ENCODE measurements at places on chromosomes 5 and 9.
A peak's percentile ranks its signal among the peaks of the same experiment; 100 is the strongest.

DNA sequence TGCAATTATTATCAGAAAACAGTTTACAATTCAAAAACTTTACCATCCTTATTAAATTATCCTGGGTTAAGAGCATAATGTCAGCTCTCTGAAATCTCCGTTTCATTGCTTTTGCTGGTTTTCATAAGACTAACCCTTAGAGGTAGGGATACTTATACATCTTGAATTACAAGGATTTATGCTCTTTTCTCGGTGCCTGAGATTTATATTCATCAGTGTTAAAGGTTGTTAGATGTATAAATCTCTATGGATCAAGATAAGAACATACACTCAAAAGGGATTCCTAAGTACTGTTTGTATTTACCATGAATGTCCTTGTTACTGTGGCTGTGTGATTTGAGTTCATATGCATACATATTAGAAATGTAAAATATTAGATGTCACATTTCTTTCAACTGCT, 684.7 kb downstream of the EFNA5 start:
- DNase-seq: no peak

DNA sequence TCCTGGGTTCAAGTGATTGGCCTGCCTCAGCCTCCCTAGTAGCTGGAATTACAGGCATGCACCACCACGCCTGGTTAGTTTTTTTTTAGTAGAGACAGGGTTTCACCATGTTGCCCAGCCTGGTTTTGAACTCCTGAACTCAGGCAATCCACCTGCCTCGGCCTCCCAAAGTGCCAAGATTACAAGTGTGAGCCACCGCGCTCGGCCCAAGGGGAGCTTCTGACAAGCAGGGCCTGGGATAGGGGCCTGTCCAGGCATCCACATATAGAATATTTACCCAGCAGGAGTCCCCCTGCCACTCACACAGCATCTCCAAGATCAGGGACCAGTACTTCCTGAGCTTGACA, 10.1 kb downstream of the IRF1 start:
- DNase-seq: no peak

- DNase-seq: no peak
These were observed 34.6 kb upstream of the CPLX2 start for GRCh38 chr5:175836737-175837136.

GRCh38 chr5:53739111-53739510, 178.7 kb downstream of the NDUFS4 start:
- no peak for DNase-seq

GRCh38 chr9:19149230-19149629, 21.9 kb upstream of the PLIN2 start:
- DNase-seq: no peak

GRCh38 chr5:158119961-158120723, 261.2 kb upstream of the CLINT1 start:
- DNase-seq: no peak

DNA sequence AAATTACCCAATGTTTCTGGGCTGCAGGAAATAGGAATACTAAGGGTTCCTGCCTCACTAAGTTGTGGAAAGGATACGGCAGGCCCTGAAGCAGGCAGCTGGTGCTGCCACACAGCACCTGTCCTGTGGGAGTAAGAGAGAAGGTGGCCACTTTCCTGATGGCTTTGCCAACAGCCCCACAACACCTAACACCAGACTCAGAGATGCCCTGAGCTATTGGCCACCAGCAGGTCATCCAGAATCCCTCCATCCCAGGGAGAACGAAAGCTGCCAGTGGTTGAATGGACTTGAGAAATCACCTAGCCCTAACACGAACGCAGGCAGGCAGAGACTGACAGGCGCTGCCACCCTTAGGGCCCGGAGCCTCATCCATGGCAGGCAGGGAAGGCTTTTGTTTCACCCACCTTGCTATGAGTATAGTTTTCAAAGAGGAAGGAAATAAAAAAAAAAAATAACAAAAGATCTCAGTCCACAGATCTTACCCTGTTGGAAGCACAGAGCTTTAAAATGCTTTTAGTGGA, 82.2 kb downstream of the DCP2 start:
- DNase-seq: no peak

- DNase-seq: no peak
These were observed 19.9 kb upstream of the HMHB1 start for GRCh38 chr5:143791848-143792731.

- DNase-seq: peak; percentile 53
These were observed 189.1 kb upstream of the ANKRD55 start for GRCh38 chr5:56422076-56422762.

GRCh38 chr5:86038566-86038965, 579.2 kb upstream of the COX7C start:
- no peak for DNase-seq

GRCh38 chr5:138770977-138771376, 17.8 kb downstream of the CTNNA1 start:
- no peak for DNase-seq

DNA sequence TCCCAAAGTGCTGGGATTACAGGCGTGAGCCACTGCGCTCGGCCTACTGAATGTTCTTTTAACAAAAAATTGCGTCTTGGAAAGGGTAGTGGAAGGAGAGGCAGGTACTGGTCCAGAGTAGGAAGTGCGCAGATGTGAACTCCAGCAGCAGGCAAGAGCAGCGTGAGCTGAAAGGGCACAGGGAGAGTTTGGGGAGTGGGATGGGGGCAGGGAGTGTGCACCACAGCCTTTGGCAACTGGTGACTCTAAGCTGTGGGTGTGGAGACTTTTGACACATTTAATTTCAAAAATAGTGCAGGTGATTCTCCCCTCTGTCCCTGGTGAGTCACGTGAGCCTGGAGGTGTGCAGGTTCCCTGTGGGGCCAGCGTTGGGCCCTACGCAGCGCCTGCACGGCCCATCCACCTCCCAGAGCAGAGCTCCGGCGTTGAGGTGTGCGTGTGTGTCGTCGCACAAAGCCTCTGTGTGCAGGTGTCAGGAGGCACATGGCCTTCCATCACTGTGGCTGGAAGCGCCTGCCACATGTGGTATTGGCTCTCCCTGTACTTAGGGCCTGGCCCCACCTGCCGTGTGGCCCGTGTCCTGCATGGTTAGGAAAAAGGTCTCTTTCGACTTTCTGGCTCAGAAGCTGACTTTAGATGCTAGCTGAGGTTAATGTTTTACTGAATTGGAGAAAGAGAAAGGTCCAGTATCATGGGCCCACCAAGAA, 11.5 kb downstream of the SQSTM1 start:
- DNase-seq: no peak

GRCh38 chr5:59034498-59035186, 451.8 kb downstream of the RAB3C start:
- peak; percentile 56 for DNase-seq

GRCh38 chr9:69918322-69918721, 97.7 kb downstream of the CFAP95 start:
- DNase-seq: no peak

GRCh38 chr5:122471031-122471751, 159.2 kb downstream of the SNCAIP start:
- DNase-seq: no peak

DNA sequence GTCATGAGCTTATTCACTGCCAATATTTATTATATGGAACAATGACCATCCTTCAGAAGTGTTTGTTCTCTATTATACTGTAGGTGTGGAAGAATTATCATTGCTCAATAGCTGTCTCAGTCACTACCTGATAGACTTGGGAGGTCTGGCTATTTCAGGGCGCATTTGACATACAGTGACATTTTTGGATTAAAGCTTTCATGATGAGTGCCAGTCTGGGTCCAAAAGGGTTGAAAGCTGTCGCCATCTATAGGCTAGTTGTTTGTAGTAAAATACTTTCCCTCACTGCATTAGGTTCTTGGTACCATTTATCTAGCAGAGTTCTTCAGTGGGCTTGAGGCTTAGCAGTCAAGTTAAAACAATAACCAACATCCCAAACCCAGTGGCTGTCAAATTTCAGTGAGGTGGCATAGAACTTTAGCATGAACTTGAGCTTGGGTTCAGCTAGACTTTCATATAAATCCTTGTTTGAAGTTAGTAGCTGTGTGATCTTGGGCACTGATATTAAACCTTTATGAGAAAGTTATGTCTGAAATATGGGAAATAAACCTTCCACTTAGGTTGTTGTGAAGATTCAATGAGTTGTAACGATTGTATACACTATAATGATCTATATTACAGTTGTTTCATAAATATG, 110.5 kb upstream of the CDKN2B start:
- DNase-seq: no peak

DNA sequence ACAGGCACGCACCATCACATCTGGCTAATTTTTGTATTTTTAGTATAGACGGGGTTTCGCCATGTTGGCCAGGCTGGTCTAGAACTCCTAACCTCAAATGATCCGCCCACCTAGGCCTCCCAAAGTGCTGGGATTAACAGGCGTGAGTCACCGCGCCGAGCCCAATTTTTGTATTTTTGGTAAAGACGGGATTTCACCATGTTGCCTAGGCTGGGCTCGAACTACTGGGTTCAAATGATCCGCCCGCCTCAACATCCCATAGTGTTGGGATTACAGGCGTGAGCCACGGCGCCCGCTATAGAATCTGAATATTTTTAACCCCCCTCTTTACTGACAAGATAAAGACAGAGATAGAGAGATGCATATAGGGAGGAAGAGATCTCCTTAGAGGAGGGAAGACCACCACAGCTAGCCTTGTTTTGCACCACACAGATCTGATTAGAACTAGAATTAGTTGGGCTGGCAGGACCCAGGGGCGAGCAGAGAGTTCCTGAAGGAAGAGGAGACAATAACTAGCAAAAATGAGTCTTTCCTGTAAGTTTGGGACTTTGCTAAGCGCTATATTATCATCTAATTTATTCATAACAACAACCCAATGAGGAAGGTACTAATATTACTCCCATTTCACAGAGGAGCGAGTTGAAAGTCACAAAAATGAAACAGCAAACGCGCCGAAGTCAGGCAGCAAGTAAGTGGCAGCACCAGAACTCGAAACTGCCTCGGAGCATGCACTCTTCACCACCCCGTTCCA, 1.5 kb upstream of the ANKHD1 start:
- DNase-seq: no peak

DNA sequence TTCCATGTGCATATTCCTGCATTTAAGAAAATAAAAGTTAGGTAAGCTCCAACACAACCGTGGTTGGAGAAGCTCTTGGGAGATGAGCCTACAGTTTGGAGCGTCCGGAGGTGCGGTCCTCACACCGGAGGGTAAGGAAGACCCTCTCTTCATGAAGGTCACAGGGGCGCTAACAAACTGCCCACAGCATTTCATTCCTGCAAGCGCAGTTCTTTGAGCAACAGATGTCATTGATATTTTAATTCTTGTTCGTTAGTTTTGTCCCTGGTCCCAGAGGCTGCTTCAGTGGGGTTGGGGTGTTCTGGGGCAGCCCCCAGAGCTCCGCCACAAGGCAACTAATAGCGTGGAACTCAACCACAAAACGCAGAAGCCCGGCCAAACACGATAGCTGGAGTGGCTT, 376.2 kb downstream of the IRX2 start:
- no peak for DNase-seq

GRCh38 chr9:107425101-107426025, 64.2 kb downstream of the KLF4 start:
- DNase-seq: peak; percentile 61

GRCh38 chr5:109805883-109806282, 116.2 kb downstream of the MAN2A1 start:
- DNase-seq: no peak

GRCh38 chr9:122346478-122347347, 24.1 kb upstream of the PTGS1 start:
- no peak for DNase-seq

DNA sequence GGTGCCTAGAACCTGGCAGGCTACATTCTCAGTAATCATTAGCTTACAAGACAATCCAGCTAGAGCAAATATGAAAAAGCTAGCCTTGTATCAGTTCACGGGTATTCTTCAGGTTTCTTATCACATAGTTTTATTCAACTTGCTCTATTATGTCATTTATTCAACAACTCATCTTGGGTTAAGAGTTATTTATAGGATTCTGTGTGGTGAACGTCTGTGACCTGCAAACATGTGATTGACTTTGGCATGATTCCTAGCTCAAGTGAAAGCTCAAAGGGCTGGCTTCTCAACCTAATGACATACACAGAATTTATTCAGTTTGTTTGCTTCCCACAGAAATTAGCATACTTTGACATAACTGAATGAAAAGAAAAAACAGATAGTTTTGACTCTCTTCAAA, 173.1 kb downstream of the PLPPR1 start:
- DNase-seq: no peak

DNA sequence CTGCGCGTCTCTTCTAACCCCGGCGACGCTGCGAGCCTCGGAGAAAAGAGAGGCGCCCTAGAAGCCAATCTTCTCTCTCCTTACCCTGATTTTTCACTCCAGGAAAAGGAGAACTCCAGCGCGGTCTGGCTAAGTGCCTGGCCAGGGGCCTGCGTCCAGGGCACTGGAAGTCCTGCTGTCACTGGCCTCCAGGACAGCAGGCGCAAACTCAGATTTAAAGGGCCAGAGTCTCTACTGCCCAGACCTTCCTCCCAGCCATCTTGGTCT, 553 bp upstream of the FOXB2 start:
- no peak for DNase-seq

DNA sequence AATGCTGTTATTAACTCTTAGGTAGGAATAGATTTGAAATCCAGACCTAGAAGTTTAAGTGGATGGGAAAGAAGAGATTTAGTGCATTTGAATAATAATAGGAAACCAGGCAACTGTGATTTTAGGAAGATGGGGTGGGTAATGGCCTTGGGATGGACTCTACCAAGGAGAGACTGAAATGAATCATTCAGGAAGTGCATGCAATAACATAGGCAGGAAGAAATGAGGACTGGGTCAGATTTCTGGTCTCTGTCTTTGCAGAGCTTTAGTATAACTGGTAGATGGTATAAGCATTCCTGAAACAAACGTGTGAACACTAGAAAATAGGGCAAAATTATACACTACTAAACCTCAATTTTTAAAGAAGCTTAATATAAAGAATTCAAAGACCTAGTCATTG, 274.4 kb upstream of the CLINT1 start:
- DNase-seq: no peak

DNA sequence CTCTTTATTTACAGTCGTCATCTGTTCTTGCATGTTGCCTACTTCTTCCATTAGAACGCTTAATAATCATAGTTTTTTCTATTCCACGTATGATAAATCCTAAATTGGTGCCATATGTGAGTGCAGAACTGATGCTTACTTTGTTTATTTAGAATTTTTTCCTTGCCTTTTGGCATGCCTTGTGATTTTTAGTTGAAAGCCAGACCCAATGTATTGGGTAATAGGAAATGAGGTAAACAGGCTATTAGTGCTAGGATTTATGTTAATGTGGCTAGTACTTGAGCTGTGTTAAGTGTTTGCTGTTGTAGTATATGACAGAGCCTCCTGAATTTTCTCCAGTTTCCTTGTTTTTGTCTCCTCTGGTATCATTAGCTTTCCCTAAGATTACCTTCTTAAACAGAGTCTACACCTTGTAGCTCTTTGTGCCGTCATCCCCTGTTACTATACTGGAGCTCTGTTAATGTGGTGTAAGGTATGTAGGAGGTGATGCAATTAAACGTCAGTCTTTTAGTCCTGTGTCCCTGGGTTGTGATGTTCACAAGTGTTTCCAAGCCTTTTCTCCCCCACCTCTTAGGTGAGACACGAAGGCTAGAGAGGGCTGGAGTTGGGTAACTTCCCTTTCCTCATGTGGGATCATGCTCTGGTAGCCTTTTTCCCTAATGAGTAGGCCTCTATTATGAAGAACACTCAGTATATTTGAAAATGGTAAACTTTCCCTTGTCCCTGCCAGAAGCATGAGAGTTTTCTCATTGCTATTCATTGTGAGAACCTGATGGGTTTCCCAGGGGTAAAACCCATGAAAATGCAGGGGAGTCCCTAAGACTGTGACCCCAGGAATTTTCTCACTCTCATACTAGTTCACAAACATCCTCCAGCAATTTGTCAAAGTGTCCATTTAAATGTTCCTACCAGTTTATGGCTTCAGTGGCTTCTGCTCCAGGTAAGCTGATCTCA, 21.2 kb downstream of the SPATA31D3 start:
- DNase-seq: no peak

Data from RWPE1 (cell line).